Stimulated activated naive CD8-positive, alpha-beta T cell treated with anti-CD3 and anti-CD28 coated beads, Interleukin-15, Interleukin-2, amounts not matched to agents 100 U/mL and 50 U/mL, for 24 hours (primary cell): ENCODE measurements at places on chromosomes 16 and 17.

DNA sequence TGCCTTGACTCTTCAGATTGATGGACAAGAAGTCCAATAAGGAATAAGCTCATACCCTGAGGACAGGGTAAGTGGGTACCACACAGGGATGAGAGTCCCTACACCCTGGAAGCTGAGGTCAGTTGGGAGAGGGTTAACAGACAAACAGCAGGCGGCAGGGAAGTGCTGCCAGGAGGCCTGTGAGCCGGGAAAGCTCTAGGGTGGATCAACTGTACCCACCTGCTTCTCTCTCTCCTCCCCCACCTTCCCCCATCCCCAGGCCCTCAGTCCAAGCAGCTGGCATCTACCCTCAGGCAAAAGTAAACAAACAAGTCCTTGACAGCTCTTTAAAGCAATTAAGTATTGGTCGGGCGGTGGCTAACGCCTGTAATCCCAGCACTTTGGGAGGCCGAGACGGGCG is 20.7 kb upstream of the MYLK3 start:
- no peak for DNase-seq

GRCh38 chr17:70687421-70687820 is 518.1 kb downstream of the KCNJ2 start:
- no peak for DNase-seq

DNA sequence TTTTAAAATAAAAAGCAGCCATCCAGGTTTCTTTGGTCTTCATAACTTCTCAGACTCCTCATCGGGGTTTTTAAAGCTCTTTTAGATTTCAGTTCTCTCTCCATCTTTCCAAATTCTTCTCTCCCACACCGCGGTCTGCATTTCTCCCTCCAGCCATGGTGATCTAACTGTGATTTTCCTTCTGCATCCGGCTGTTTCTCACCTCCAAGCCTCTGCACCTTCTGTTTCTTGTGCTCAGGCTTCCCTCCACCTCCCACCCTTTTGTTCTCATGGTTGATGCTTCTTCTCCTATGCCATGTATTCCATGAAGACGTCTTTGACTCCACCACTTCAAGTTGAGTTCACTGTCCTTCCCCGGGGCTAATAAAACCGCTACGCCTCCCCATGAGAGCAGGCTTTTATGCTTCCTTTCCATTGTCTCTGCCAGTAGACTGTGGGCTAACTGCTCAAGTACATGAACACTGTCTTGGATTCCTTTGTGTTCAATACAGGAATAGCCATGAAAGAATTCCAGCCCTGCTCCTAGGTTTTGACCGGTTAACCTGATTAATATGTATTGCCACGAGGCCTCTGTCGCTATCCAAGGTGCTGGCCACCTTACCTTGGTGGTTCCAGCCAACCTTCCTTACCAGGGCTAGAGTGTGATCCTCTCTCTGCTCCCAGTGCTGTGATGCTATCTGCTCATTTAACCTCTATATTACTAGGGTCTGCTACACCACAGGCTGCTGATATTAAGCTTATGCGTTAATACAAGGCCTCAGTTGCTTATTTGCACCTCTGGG is 625.1 kb downstream of the HS3ST4 start:
- no peak for DNase-seq

GRCh38 chr17:4816826-4817225 is 9.9 kb downstream of the PLD2 start:
- no peak for DNase-seq

DNA sequence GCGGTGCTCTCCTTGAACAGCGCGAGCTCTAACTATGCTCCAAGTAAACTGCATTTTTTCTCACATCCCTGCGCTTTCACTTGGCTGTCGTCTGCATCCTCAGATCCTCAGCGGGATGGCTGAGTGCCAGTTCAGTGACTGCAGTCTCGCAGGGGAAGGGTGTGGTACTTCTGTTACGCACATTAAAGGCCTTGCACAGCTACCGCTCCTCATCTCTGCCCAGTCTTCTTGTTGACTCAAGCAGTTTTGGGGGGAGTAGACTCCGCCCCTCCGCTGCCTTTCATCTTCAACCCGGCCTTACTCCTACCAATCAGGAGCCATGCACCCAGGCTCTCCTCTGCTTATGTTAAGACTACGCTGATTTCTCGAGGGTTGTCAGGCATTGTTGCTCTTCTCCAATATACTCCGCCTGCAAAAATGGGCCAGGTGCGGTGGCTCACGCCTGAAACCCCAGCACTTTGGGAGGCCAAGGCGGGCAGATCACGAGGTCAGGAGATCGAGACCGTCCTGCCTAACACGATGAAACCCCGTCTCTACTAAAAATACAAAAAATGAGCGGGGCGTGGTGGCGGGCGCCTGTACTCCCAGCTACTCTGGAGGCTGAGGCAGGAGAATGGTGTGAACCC is 10.0 kb downstream of the ATP5PD start:
- DNase-seq: peak; percentile 70

- DNase-seq: no peak
Observed at GRCh38 chr16:82082097-82082496, 47.0 kb downstream of the HSD17B2 start.

GRCh38 chr17:3669085-3669347 is 404 bp downstream of the EMC6 start:
- no peak for DNase-seq

DNA sequence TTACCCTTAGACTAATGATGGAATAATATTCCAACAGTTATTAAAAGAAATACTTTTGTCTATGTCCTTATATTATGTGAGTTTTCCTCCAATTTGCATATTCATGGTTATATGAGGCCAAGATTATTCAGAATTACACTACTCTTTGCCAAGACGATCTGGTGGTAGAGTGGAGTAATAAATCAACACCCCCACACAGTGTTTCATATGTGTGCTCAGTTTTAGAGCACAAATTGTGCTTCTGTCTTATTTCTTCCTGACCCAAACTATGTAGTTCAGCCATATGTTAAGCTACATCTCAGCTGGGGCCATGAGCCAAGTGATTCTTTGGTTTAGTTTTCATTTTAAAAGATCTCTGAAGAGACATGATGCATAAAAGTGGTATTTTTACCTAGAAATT is 26.9 kb upstream of the PPM1E start:
- no peak for DNase-seq

GRCh38 chr17:38350035-38350434 is 1.6 kb upstream of the SOCS7 start:
- DNase-seq: no peak

GRCh38 chr16:73797115-73797514 is 499.5 kb upstream of the PSMD7 start:
- no peak for DNase-seq

- no peak for DNase-seq
Observed at GRCh38 chr17:29847527-29848400, 82.3 kb downstream of the SSH2 start.

GRCh38 chr16:29014561-29015069 is 29.8 kb downstream of the LAT start:
- no peak for DNase-seq

DNA sequence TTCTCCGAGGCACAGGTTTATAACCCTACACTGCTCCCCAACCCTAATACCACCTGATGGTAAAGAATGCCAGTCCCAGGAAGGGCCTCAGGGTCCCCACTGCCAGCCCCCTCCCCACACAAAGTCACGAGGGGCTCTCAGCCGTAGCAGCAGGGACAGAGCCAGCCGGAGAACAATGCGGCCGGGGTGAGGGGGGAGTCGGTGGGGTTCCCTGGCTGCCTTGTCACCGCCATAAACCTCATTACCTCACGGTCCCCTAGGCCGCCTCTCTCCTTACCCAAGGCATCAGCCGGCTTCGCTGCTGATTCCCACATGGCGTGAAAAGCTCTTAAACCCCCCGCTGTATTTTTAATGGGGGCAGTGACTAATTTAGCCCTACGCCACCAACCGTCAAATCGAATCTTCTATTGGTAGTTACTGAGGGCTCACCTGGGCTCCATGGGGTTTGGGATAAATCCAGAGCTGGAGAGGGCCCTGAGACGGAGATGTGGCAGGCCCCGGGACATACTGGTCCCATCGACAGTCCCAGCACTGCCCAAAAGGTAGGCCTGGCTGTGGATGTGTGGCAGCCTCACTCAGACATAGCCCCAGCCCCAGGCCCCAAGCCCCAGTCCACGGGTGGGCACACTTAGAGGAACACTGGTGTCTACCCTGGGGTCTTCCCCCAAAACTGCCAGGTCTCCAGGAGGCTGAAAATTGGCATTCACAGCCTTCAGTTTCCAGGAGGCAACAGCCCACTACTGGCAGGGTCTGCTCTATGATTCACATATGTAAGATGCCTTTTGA is 115.3 kb downstream of the C16orf78 start:
- DNase-seq: no peak

GRCh38 chr17:50868602-50869001 is 2.4 kb upstream of the TOB1 start:
- no peak for DNase-seq

DNA sequence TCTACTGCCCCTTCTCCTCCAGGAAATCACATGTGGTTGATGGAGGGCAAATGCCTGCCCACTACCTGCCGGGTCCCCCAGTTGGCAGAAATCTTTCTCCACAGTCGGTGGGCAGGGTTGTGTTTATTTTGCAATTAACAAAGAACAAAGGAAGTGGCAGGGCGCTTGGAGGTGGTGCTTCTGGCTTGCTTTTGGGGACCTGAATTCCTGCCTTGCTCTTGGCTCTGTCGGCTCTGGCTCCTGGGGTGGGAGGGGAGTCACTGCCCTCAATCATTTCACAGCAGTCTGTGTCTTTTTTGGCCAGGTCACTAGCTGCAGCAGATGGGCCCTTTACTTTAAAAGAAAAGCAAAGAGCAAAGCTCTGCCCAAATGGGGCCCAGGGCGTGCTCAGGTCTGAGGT is 69.2 kb downstream of the C16orf78 start:
- DNase-seq: no peak

DNA sequence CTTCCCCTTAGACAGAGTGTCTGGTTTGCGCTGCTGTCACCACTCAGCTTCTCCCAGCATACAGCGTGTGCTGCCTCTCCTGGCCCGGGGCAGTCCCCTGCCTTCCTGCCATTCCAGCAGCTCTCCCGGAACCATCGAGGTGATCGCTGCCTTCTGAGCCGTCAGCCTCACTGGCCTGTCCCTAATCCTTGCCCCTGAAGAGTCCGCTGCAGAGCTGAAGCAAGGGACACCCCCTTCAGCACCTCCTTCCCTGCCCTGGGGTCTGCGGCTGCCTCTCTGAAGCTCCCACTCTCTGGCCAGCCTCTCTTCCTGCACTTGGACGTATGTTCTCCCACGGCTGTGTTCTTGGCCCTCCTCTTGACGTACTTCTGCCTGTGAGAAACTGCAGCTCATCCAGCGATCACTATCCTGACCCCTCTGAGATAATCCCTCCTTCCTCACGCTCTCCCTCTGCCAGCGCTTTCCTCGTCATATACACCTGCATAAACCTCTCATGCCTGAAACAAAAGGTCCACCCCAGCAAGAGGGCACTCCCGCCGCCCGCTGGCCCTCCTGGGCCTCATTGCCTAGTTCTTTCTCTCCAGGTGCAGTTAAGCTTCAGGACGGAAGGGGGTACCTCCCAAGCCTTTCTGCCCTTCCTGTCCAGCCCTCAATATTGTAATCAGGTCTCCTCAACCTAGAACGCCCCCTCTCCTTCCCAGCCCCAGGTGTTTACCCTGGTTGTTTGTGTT is 220.6 kb upstream of the CHMP6 start:
- DNase-seq: no peak

DNA sequence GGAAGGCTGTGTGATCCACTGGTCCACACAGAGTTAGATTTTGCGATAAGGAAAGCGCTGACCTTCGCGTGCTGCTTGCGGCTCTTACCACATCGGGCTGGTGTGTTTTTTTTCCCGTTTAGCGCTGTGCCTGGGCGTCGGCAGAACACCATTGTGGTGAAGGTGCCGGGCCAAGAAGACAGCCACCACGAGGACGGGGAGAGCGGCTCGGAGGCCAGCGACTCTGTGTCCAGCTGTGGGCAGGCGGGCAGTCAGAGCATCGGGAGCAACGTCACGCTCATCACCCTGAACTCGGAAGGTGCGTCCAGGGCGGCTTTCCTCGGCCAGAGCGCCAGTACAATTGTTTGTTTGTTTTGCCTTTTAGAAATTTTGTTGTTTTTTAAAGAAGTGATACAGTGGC is 54.7 kb downstream of the BANP start:
- no peak for DNase-seq

DNA sequence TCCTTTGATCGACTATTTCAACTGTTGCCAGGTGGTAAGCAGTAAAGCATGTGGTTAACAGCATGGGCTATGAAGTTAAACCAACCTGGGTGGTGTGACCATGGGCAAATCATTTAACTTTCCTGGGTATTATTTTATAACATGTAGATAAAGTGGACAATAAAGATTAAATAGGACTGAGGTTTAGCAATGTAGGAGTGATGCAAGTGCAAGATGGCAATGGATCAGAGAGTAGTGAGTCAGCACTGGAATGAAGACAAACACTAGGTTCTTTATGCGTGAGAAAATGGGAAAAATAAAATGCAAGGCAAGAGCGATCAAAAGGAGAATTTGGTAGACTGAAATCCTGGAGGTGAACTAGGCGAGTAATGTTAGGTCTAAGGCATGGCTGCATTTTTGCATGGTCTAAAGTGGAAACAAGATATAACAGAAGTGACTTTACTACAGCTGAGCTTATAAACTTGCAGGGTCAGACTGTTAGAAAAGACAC is 222.4 kb upstream of the AXIN2 start:
- DNase-seq: no peak

DNA sequence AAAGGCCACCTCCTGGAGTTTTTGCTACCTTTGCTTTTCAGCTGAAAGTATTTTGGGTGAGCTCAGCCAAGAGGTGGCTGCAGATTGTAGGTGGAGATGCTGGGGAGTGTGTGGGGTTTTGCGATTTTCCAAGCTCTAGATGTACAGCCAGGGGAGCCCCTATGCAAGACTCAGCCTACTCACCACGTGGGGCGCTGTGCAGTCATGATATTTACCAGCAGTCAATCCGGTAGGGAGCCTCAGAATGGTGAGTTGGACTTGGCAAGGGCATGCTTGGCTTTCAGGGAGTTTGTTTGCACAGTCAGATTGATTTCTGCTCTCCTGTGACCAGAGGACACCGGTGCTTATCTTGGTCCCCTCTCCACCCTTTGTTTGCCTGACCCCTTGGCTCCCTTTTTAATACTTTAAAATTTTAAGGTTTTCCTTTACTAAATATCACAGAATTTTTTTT is 175.3 kb downstream of the UTP18 start:
- peak; percentile 33 for DNase-seq

DNA sequence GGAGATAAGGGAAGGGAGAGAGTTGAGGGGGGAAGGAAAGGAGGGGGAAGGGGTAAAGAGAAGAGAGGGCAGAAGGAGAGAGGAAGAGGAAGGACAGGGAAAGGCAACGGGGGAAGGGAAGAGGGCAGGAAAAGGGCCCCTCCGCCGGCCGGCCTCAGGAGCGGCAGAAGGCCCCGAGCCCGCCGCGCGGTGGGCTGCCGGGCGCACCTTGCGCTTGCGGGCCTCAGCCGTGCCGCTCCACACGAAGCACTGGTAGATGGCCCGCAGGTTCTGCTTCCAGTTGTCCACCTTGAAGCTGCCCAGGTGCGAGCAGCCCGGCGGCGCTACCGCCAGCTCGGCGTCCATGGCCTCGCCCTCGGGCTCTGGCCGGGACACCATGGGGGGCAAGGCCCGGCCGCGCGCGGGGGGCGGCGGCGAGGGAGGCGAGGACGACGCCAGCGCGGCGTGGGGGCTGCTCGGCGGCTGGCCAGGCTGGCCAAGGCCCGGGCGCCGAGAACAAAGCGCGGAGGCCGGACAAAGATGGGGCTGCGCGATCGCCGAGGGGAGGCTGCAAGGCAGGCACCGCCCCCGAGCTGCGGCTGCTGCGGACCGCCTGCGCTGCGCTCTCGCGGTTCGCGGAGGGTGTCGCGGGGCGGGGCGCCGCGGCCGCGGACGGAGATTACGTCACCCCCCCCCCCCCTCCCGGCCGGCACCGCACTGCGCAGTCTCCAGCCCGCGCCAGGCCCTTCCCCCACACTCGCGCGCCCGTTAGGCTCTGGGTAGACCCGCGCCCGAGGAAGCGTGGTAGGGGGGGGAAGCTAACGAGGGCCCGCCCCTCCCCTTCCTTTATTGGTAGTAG is at the start of gene USP22:
TSS of gene USP22 (minus strand) at position 554 of the 838 bp plus-strand sequence. CDS start at position 378, 176 bp downstream.
- peak; percentile 95 for DNase-seq
